ENCODE measurements at places on chromosomes 2 and 18.

DNA sequence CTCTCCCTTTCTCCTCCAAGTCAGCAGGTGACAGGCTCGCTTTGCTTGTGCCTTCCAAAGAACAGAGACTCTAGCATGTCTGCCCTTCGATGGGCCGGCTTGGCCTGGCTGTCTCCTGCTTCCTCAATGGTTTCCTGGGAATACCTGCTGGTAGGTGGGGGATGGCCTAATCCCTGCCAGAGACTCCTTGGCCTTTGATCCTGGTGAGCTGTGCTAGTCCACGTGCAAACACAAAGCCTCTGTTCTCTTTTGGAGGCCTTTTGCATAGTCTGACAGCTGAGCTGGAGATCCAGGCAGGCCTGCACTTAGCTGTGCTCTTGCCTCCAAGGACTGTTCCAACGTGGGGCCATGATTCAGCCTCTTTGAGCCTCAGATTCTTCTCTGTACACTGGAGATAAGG lies 67.6 kb downstream of the ARL4C start:
- no peak for DNase-seq
- peaks cover 29% of the 10 kb centered on the region for H3K4me1 ChIP-seq
- no peak overlapping the region for H3K27ac ChIP-seq
- peaks cover 5% of the 10 kb centered on the region for H3K27me3 ChIP-seq
- H3K36me3 ChIP-seq = no peaks in the 10 kb centered on the region

GRCh38 chr2:113407446-113408099 lies 29.9 kb upstream of the ZNG1B start:
- no peaks in the 10 kb centered on the region for H3K27me3 ChIP-seq
- peaks cover under 1% of the 10 kb centered on the region for H3K4me1 ChIP-seq
- DNase-seq = no peak
- no peaks in the 10 kb centered on the region for H3K36me3 ChIP-seq
- no peak overlapping the region for H3K4me3 ChIP-seq

- H3K36me3 ChIP-seq = peaks cover 8% of the 10 kb centered on the region
- peak; percentile 65 for DNase-seq
- peak within 1 kb of the TSS; percentile 99 for H3K4me3 ChIP-seq
- peaks cover 39% of the 10 kb centered on the region for H3K4me1 ChIP-seq
- H3K27ac ChIP-seq = peak within 1 kb of the TSS; percentile 99
These were observed at the start of gene KCMF1 for GRCh38 chr2:84970868-84971509. KCMF1 (plus strand) TSS chr2:84971161; CDS start chr2:84971452, 291 bp downstream.

GRCh38 chr2:195612611-195613495 lies 44.2 kb upstream of the SLC39A10 start:
- peak; percentile 41 for DNase-seq
- H3K27ac ChIP-seq = peak overlapping the region; percentile 90
- H3K27me3 ChIP-seq = peaks cover 2% of the 10 kb centered on the region
- H3K4me1 ChIP-seq = peaks cover 15% of the 10 kb centered on the region

DNA sequence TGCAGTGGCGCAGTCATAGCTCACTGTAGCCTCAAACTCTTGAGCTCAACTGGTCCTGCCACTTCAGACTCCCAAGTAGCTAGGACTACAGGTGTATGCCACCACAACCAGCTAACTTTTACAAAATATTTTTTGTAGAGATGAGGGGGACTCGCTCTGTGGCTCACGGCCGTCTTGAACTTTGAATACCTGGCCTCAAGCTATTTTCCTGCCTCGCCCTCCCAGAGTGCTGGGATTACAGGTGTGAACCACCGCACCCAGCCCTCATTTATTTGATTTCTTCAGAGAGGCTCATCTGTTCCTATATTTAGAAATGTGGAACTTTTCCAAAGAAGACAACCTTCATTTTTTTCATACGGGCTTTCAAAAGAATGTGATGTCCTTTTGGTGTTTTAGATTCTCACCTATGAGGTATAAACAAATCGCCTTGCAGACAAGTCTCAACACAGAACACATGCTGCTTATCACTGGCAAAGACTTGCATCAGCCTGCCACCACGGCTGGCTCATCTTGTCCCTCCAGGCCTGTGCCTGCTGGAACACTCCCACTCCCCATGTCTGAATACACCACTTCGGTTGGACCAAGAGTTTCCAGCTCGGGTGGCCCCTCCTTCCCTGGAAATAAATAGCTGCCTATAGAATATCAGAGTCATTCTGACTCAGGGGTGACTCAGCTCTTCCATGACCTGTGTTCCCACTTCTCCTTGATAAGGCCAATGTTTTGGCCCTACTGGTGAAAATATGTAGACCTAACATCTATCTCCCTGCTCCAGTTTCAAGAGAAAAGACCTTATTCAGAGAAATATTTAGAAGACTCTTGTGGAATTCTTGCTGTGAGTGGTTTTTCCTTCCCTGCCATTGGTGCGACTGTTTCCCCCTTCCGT lies 202.6 kb downstream of the TGIF1 start:
- H3K36me3 ChIP-seq = no peaks in the 10 kb centered on the region
- no peak overlapping the region for H3K4me3 ChIP-seq
- no peak overlapping the region for H3K27ac ChIP-seq

DNA sequence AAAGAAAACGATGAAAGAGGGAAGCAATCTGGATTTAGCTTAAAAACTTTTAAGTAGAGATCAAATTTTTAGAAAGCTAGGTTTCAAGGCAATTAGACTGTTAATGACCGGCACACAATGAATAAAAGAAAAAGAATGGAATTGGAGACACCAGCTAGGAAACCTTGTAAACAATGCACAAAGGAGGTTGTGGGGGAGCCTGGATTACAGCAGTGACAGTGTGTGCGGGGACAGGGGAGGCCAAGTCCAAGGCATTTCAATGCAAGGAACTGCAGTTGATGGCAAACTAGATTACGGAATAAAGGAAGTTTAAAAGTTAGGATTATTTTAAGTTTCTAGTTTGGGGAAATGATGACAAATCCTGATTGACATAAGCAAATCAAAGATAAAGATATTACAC lies 74.5 kb downstream of the DTNB start:
- no peaks in the 10 kb centered on the region for H3K27me3 ChIP-seq
- no peak for DNase-seq

DNA sequence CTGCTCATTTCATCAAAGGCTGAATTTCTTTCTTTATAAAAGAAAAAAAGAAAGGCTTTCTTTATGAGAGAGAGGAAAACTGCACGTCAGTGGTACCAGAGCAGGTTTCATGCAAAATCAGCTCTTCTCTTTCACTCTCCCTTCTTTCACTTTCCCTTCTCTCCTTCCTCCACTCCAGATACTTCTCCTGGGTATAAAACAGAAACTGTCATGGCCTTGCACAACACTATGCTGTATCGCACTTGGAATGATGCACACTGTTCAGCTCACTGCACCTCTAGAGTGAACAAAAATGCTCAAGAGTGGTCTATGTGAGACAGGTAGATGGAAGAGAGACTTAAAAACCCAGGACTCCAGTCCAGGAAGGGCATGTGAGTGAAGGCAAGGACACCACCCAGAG lies 73.8 kb downstream of the KLF7 start:
- H3K27me3 ChIP-seq = peaks cover 10% of the 10 kb centered on the region
- peak overlapping the region; percentile 75 for H3K27ac ChIP-seq
- DNase-seq = no peak
- peaks cover 26% of the 10 kb centered on the region for H3K36me3 ChIP-seq
- peaks cover 81% of the 10 kb centered on the region for H3K4me1 ChIP-seq

DNA sequence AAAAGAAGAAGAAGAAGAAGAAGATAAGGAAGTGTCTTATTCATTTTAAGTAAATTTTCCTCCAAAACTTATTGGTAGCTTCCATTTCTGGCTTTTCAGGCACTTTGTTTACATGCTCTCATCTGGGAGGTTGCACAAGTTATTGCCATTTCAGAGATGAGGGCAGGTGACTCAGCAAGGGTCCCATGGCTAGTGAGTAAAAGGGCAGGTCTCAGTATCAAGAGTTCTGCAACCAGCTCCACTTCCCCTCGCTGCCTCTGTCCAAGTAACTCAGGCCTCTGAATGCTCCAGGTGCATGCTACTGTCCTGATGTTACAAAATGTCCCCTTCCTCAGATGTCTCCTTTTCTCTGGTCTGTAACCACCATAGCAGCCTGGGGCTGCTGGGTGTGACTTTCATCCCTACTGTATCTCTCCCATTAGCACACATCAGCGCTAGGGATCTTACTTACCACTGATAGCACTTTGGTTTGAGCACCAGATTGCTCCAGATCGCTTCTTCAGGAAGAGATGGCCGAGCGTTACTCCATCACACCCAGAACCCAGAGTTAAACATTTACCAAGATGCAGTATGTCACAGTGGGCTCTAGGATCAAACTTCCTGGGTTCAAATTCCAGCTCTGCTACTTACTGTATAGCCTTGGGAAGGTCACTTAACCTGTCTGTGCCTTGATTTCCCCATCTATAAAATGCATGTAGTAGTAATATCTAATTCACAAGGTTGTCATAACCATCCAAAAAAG lies 57.4 kb upstream of the LAPTM4A start:
- no peak overlapping the region for H3K27ac ChIP-seq
- peaks cover 10% of the 10 kb centered on the region for H3K27me3 ChIP-seq
- no peak overlapping the region for H3K4me3 ChIP-seq
- peaks cover 35% of the 10 kb centered on the region for H3K4me1 ChIP-seq
- no peaks in the 10 kb centered on the region for H3K36me3 ChIP-seq

- H3K36me3 ChIP-seq = peaks cover 15% of the 10 kb centered on the region
- DNase-seq = no peak
- H3K4me1 ChIP-seq = peaks cover 13% of the 10 kb centered on the region
- no peak overlapping the region for H3K4me3 ChIP-seq
- no peak overlapping the region for H3K27ac ChIP-seq
- H3K27me3 ChIP-seq = peaks cover 3% of the 10 kb centered on the region
These were observed 66.5 kb downstream of the SFXN5 start for GRCh38 chr2:73004889-73005596.
